ENCODE measurements at places on chromosomes 3 and 15.

- no peak for DNase-seq
Measured at GRCh38 chr3:29354894-29355293, 74.0 kb downstream of the RBMS3 start.

GRCh38 chr3:181930105-181930504 lies 218.4 kb downstream of the SOX2 start:
- DNase-seq: no peak

DNA sequence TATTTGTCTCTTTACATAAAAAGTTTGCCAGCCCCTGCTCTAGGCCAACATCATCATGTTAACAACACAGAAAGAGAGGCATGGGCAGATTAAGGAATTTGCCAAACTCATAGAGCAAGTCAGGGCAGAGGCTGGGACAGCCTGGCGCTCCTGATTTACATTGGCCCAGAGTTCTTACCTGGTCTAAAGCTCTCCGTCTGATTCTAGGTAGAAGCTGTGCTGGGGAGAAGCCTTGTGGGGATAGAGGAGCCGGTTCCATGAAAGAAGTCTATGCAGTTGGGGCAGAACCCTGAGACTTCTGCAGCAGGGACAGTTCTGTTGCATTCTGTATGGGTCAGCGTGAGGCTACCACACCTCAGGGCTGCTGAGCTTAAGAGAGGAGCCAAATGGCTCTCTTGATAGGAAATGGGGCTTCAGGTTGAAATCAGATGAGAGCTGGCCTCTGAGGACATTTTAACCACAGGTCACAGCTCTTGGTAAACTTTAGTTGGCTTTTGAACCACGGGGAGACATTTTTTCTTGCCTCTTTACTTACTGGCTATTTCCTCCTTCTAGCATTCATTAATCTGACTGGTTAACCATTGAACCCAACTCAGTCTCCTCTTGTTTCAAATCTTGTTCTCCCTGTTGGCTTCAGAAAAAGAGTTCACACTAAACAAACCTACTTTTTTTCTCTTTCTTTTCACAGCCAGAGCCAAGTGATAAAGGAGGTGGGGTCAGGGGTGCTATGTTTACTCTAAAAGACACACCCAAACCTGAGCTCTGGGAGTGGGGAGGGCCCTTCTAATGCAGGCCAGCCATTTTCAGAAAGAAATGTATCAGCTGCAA lies 250.7 kb downstream of the OPA1 start:
- DNase-seq: peak; percentile 33

GRCh38 chr15:57551715-57552677 lies 39.7 kb upstream of the MYZAP start:
- DNase-seq: no peak

GRCh38 chr3:195075199-195075940 lies 195.6 kb downstream of the XXYLT1 start:
- no peak for DNase-seq

DNA sequence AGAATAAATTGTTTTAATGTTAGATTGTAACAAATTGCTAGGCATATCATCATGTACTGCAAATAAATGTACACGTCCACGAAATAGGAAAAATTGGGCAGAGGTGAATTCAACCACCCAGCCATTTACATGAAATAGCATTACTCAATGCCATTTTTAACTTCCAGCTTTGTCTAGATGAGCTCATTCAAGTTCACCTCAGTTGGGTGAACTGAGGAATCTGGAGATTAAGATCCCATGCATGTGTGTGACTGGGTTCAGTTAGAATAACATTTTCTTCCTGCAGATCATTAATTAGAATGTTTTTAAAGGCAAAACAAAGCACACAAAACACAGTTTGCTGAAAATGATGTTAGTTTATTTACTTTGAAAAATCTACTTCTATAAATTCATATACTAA lies 767.8 kb upstream of the GOLIM4 start:
- DNase-seq: no peak

GRCh38 chr15:100958326-100959065 lies 39.3 kb downstream of the LRRK1 start:
- DNase-seq: no peak

- DNase-seq: peak; percentile 19
Measured at GRCh38 chr15:80567721-80568157, 127.4 kb upstream of the ABHD17C start.

- no peak for DNase-seq
Measured at GRCh38 chr3:143677430-143677829, 170.8 kb downstream of the SLC9A9 start.

- DNase-seq: no peak
Measured at GRCh38 chr15:50675535-50676144, 11.0 kb downstream of the TRPM7 start.

GRCh38 chr3:24225385-24225950 lies 269.2 kb downstream of the THRB start:
- DNase-seq: no peak

GRCh38 chr3:59704292-59704691 lies 654.5 kb upstream of the CFAP20DC start:
- DNase-seq: no peak

GRCh38 chr3:40451551-40451950 lies 5.6 kb upstream of the RPL14 start:
- DNase-seq: no peak

DNA sequence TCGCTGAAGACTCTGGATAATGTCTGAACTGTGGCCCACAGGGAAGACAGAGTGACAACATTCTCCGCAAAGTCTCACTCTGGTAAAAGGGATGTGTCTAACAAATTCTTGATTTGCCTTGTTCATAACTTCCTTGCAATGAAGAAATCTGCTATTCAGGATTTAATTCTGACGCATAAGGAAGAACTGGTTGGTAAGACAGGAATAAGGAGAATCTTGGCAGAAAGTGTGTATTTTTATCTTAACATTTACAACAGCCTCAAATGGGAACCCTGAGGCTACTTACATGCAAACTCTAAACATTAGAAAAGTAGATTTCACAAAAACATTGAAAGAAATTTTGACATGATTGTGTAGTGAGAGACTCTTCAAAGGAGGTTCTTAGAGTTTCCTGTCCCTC lies 10.8 kb upstream of the PLD1 start:
- DNase-seq: no peak

DNA sequence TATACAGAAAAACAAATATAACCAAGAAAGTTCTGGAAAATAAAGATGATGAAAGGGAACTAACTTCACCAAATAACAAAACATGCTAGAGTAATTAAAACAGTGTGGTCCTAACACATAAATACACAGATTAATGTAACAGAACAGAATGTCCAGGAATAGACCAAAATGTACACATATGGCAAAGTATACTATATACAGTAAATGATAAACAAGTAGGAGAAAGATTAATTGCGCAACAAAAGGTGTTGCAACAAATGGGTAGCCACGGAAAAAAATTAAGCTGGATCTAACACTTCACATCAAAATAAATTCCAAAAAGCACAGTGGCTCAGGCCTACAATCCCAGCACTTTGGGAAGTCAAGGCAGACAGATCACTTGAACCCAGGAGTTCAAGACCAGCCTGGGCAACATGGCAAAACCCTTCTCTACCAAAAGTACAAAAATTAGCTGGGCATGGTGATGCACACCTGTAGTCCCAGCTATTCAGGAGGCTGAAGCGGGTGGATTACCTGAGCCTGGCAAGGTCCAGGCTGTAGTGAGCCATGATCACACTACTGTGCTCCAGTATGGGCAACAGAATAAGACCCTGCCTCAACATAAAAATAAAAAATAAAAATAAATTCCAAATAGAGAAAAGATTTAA lies 19.8 kb downstream of the SCAP start:
- no peak for DNase-seq

- DNase-seq: no peak
Measured at GRCh38 chr15:57100136-57100539, 181.7 kb downstream of the TCF12 start.

- DNase-seq: no peak
Measured at GRCh38 chr15:51350723-51351122, 9.3 kb downstream of the GLDN start.

DNA sequence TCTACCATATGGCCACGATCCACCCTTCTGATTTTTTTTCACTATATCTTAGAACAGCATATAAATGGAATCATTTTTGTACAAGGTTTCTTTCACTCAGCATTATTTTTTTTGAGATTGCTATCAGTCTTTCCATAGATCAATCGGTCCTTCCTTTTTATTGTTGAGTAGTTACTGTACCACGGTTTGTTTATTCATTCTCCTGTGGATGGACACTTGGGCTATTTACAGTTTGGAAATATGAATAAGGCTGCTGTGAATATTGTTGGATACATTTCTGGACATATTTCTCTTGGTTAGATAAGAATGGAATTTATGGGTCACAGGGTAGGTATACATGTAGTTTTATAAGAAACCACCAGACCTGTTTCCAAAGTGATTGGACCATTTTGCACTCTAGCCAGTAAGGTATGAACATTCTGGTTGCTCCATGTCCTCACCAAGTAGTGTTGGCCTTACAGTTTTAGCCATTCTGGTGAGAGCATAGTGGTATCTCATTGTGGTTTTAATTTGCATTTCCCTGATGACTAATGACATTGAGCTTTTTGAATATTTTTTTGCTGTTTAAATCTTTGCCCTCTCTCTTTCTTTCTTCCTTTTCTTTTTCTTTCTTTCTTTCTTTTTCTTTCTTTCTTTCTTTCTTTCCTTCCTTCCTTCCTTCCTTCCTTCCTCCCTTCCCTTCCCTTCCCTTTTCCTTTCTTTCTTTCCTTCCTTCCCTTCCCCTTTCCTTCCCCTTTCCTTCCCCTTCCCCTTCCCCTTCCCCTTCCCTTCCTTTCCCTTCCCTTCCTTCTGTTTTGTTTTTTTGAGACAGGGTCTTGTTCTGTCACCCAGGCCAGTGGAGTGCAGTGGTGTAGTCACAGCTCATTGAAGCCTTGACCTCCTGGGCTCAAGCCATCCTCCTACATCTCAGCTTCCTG lies 49.2 kb downstream of the LRRK1 start:
- DNase-seq: no peak

DNA sequence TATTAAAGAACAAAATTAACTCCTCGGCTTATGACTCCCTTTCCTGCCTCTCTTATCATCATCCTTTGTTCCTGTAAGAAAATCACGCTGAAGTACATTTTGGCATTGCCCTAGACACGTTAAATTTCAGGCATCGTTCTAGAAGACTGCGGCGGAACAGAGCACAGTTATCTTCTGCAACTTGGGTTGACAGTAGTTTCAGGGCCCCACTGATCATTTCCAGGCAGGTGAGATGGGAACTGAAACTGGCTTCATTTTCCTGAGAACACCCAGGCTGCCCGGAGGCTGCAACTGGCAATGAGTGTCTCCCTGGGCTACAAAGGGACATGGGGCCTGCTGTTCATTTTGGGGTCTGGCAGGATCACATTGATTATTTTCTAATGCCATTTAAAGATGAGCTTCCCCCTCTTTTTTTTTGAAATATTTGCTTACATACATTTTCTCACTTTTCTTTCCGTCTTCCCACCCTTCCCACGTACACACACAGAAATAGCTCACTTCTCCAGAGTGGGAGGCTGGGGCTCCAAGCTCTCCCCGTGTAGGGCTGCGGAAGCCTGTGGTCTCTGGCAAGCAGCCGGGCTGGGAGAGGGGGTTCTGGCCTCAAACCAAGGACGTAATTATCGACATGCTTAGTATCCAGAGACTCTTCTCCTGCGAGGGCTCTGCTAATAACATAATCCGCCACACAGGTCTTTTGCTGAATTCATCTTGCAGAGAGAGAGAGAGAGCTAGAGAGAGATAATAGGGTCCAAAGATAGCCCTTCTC lies 267.4 kb downstream of the ABHD5 start:
- no peak for DNase-seq

- DNase-seq: no peak
Measured at GRCh38 chr3:15010664-15011063, 54.5 kb downstream of the MRPS25 start.

GRCh38 chr3:127762077-127762786 lies 60.1 kb downstream of the MGLL start:
- DNase-seq: no peak

- no peak for DNase-seq
Measured at GRCh38 chr3:124261306-124261705, 269.4 kb upstream of the ROPN1 start.

GRCh38 chr3:107794664-107795443 lies 272.1 kb downstream of the BBX start:
- no peak for DNase-seq

- no peak for DNase-seq
Measured at GRCh38 chr15:86493884-86494283, 414.2 kb downstream of the AGBL1 start.

GRCh38 chr15:37880009-37880834 lies 54.2 kb upstream of the TMCO5A start:
- DNase-seq: peak; percentile 1

GRCh38 chr3:24202071-24202470 lies 257.0 kb downstream of the NR1D2 start:
- no peak for DNase-seq

GRCh38 chr3:127237835-127238234 lies 44.9 kb downstream of the PRR23E start:
- DNase-seq: no peak

DNA sequence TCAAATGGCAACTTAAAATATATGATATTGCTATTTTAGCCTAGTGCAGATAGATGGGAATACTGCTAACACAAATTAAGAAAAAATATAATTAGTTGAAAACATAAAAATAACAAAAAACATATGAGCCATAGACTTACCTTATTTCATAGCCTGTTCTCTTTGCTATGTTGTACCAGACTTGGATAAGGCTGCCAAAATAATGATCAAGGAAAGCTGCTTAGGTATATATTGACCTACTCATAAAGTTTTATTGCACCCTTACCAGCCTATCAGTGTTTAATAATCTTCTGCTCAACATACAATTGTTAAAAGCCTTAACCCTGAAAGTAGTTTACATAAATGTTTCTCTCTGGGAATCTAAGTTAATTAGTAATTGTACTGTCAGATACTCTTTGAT lies at the start of gene SI:
SI (minus strand) TSS at position 204 of the 400 bp plus-strand sequence. CDS start 2,484 bp downstream, outside the sequence.
- DNase-seq: no peak

- no peak for DNase-seq
Measured at GRCh38 chr3:59280113-59280512, 230.3 kb upstream of the CFAP20DC start.

DNA sequence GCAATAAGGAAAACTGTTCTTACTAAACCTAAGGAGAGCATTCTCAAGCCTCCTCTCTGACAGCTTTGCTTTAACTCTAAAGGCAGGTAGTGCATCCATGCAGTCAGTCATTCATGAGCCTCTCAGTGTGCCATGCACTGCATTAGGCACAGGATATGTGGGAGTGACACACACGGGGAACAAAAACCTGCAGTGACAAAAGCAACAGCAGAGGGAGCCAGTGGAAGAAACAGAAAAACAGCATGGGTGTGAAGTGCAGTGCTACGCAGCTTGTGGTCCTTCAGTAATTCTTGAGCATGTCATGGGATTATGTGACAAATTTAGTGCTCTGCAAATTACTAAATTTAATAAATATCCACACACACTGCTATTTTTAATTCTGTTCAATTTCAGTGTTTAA lies 230.7 kb downstream of the BBX start:
- DNase-seq: no peak

- DNase-seq: no peak
Measured at GRCh38 chr3:187281191-187281714, 10.3 kb downstream of the MASP1 start.

GRCh38 chr3:43523454-43524053 lies 98.3 kb downstream of the ANO10 start:
- no peak for DNase-seq

GRCh38 chr3:17151598-17152373 lies 267.0 kb downstream of the PLCL2 start:
- peak; percentile 91 for DNase-seq

- no peak for DNase-seq
Measured at GRCh38 chr3:61450866-61451265, 110.5 kb upstream of the PTPRG start.

Measured in GM19239 (cell line).